ENCODE measurements at places on chromosomes 7 and 10.

DNA sequence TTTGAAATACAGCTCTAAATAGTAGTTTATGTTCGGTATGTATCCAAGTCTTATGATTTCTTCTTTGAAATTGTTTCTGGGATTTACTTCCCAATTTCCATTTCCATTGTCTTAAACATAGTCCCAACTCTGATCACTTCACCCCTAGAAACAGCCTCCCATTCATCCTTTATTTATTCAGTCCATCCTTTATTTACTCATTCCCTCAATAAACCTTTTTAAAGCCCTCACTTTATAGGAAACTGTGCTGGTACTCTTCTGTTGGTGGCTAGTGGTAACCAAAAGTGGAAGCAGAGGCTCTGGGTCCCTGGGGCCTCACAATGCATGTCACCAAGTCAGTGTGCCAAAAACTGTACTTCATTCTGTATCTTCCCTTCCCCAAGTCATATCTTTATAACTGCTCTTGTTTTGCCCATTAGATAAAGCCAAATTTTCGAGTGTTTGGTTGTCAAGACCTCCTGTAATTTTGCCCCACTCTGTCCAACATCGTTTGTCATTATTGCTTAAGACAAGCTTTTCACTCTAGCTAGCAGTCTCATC, 3.9 kb upstream of the EPC1 start:
- no peak for DNase-seq

DNA sequence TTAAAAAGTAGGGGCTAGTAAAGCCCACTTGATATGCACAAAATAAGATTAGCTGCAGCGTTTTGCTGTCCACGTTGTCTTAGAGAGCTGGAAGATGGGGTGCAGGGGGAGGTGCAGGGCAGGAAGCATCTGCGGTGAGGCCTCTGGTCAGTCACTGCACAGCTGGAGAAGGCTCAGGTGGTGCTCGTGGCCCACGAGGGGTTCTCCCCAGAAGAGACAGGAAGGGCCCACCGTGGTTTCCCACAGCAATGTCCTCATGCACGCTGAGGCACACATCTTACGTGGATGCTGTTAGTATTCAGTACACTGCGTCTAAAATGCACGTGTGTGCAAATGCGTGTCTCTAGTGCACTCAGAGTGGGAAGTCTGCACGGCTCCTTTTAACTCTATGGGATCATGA, 582.1 kb downstream of the PTPRN2 start:
- no peak for DNase-seq

- DNase-seq, result peak; percentile 26
Measured at GRCh38 chr10:33174674-33175434, 159.6 kb downstream of the NRP1 start.

GRCh38 chr7:74284781-74285259, 4.4 kb upstream of the CLIP2 start:
- no peak for DNase-seq

DNA sequence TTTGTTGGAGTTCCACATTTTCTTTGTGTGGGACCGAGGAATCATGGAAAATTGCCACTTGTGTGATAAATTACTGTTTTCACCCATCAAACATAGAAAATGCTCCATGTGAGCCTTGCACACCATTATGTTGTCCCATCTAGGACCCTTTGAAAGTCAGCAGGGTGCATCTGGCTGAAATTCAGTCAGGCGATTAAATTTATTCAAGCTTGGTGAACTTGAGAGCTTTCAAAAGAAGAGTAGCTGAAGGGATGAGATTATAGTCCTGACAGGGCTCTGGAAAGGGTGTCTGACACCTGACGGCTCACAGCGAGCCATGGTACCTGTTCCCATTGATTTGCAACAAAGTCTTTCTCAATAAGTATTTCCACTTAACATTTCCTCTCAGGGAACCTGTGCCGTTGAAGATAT, 399.7 kb upstream of the ETV1 start:
- no peak for DNase-seq

- peak; percentile 59 for DNase-seq
Measured at GRCh38 chr7:36448781-36449379, 59.2 kb downstream of the ANLN start.

- DNase-seq, result no peak
Measured at GRCh38 chr10:133235265-133235855, 2.3 kb upstream of the VENTX start.
